ENCODE measurements at places on chromosomes 1 and 21. TPM values are rescaled to one million over a fixed set of nuclear protein-coding genes. Genes with fewer than 3 reads are reported as not detected.
A peak's percentile ranks its signal among the peaks of the same experiment; 100 is the strongest.

The SLC35F3 gene
- total RNA-seq: 0.20 TPM

The DDR2 gene
- total RNA-seq: 13.3 TPM

The ZNF695 gene
- 0.66 TPM for total RNA-seq

The MACF1 gene
- 362 TPM for total RNA-seq

GRCh38 chr1:186497651-186498050, 36.7 kb upstream of the PDC start:
- DNase-seq: no peak

GRCh38 chr1:16677552-16678431, 11.0 kb upstream of the RNU1-3 start:
- DNase-seq: peak; percentile 35

- no peak for DNase-seq
Observed at GRCh38 chr1:214971071-214971470, 111.5 kb upstream of the KCNK2 start.

DNA sequence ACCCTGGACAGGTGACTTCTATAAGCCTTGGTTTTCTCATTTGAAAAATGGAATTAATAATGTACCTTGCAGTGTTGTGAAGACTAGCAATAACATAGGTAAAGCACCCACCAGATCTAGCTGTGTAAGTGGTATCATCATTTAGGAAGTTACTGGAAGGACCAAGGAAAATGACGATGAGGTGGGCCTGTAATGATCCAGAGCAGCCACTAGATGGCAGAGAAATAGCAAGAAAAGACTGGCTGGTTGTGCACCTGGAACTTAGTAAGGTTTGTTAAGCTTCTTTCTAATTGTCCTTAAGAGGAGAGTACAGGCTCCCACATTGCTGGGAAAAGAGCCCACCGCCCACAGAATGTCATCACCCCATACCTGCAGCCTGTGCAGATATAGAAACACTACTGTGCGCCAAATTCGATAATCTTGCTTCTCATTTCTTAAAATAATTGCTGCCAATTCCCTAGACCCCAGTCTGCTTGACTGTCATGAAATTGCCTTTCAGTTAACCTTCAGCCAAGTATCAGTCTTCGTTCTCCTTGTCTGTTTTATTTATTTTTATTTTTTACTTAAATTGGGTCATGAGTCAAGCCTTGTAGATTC, 37.2 kb downstream of the WNT4 start:
- DNase-seq: no peak

DNA sequence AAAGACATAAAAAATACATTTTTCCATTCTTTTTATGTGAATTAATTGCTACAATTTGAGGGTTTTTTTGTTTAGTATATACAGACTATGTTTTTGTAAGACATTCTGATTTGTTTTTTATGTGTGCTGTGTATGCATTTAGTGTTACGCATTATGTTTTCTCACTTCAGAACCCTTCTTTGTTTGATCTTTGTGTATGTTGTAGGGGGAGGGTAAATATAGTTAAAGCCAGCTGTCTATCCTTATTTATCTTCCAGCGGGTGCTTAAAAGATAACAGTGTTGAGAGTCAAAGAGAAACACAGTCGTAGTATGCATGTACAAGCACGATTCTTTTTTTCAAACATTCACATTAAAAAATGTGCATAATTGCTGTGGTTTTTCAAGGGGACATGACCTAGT, 97.5 kb upstream of the KIAA1614 start:
- no peak for DNase-seq

- DNase-seq: no peak
Observed at GRCh38 chr1:53686965-53687267, 52.0 kb downstream of the GLIS1 start.

DNA sequence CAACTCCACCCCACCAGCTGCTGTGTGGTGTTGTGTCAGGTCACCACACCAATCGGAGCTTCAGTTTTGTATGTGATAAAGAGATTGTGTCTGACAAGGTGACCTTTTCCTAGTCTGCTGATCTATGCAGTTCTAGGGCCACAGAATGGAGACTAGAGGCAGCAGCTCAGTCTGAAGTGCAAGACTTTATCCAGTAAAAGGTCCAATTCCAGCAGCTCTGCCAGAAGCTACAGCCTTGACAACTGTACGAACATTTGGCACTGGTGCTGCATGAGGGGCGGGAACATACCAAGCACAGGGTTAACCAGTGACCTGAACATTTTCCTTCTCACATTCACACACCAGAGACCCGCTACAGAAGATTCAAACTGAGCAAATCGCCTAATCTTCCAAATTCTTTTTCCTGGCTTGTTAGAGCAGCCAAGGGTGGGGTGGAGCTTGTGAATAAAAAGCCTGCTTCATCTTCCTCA, 9.3 kb downstream of the FMO1 start:
- DNase-seq: no peak

DNA sequence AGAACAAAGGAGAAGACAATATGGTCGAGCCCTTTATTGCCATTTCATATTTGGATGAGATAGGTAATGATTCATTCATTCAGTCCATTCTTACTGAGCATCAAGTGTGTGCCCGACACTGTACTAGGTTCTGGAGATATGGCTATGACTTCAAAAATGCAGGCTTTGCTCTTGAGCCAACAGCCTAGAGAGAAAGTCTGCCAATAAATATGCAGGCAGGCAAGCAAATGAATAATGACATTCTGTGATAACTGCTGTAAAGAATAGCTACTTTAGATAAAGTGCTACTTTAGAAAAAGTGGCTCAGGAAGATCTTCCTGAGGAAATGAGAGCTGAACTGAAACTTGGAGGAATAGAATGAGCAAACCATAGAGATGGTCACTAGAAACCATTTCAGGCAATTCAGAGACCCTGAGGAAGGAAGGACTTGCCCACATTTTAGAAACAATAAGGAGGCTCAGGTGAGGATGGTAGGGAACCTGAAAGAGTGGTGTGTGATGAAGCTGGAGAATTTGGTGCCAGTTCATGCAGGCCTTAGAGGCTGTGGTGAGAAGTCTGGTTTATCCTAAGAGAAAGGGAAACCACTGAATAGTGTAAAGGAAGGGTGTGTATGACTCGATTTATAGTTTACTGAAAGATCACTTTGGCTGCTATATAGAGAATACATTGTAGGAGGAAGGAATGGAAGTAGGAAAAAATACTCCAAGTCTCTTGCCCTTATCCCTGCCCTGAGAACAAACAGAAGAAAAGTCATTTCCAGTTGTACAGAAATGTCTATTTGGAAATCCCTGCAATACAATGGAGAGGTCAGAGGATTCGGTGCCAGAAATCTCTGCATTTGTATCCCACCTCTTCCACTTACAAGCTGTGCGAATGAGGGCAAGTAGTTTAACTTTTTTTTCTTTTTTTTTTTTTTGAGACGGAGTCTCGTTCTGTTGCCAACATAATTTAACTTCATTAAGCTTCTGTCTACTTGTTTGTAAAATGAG, 167.9 kb downstream of the VPS13D start:
- no peak for DNase-seq

DNA sequence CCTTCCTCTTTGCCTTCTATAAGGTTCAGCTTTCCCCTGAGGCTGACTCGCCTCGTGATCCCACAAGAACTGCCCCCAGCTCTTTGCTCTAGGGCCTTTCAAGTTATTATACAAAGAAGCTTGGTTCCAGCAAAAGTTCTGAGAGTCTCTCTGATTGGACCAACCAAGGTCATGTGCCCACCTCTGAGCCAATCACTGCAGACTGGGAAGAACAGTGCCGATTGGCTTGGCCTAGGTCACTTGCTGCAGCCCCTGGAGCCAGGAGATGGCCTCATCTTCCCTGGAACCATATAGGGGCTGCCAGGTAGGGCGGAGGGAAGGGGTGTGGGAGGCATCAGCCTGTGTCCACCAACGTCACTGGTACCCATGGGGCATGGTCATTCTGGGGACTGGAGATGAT, 22.8 kb downstream of the TAS1R2 start:
- DNase-seq: no peak

- DNase-seq: peak; percentile 42
Observed at GRCh38 chr1:6353619-6353954, 40.0 kb downstream of the ACOT7 start.

GRCh38 chr1:240956020-240956419, 344.1 kb upstream of the GREM2 start:
- no peak for DNase-seq

DNA sequence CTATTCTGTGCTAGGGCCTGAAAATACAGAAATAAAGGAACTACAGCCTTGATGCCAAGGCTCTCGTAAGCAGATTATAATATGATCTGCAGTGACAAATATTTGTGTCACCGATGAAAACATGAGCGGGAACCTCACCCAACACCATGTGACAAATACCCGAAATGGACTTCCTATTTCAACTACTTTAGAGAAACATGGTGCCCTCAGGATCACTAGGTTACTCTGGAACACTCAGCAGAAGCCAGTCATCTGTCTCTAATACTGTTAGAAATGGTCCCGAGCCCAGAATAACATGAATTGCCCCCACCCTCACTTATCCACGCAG, 463 bp upstream of the VAMP3 start:
- no peak for DNase-seq

DNA sequence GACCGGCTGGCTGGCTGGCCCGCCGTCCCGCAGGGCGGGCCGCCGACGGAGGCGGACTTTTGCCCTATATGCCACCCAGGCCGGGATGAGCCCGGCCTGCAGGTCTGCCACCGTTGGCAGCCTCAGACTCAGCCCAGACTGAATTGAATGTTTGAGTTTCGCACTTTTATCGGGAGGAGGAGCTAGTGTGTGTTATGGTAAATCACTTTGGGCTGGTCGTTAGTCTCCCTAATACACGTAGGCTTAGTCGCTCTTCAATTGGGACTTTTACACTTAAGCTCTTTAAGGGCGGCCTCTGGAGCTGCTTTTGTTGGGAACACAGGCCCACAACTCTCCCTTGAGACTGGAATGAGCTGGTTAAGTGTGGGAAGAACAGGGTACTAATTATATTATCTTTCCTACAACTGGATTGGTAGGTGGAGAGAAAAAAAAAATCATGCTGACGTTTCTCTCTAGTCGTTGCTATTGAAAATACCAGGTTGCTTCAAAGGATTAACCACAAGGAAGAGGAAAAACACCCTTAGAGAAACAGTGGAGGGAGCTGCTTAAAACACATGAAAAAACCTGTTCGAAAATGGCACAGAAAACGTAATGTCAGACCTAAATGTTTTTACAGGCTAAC, 1.4 kb upstream of the IRF2BP2 start:
- no peak for DNase-seq

- no peak for DNase-seq
Observed at GRCh38 chr1:65003316-65003664, 36.9 kb upstream of the JAK1 start.

- no peak for DNase-seq
Observed at GRCh38 chr1:40798366-40799281, 15.0 kb downstream of the KCNQ4 start.

DNA sequence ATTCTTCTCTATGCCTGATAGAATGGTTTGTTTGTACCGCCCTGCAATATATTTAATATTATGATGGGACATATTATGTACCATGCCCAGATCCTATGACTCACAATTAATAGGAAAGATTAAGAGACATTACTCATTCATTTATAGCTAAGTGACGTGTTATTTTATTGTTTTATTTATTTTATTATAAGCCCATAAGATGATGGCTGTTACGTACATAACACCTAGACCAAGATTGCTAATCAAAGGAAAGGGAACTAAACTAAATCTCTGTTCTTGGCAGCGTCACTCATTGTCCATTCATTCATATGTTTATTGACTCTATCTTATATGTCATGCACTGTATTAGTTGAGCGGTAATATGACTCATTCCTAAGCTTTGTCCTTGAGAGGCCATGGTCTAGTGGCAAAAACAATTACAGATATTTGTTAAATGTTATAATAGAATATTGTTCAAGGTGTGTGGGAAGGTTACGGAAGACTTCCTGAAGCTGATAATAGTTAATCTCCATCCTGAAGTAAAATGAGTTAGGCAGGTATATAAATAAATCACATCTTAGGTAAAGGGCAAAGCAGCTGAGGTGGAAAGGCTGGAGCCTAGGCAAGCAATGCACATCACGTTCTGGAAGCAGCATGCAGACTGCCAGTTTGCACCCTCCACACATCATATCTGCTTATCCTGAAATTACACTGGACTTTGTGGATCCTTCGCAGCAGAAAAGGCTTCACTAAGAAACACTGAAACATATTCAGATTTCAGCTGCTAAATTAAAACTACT, 16.6 kb upstream of the CD55 start:
- DNase-seq: no peak

DNA sequence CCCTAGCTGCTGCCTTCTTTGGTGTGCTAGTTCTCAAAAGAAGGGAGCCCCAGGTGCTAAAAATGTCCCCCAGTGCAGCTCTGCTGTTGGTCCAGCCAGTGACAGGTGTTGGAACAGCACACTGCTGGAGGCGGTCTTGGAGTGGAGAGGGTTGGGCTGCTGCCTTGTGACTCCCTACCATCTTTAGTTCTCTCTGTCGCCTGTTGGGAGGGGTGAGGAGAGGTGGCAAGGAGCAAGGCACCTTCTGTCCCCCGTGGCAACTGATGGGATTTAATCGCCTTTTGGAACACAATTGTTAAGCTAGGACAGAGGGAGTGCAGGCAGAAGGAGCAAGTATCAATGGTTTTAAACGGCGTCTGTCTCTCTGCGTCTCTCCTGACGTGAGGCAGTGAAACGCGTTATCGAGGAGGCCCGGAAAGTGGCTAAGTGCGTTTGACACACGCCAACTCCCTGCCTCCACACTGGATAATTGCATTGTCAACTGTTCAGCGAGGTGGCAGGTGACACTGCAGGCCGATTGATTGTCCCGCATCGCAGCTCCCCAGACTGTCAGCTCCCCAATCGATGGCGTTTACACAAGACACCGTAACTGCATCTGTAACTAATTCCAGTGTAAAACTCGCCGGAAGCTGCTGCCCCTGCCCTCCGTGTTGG, 34.0 kb downstream of the TMEM53 start:
- DNase-seq: no peak

GRCh38 chr1:102182603-102183260, 186.0 kb upstream of the OLFM3 start:
- no peak for DNase-seq

GRCh38 chr21:43916691-43917514, 51.9 kb downstream of the AGPAT3 start:
- DNase-seq: no peak

GRCh38 chr1:63032171-63032570, 248.2 kb downstream of the ATG4C start:
- no peak for DNase-seq

DNA sequence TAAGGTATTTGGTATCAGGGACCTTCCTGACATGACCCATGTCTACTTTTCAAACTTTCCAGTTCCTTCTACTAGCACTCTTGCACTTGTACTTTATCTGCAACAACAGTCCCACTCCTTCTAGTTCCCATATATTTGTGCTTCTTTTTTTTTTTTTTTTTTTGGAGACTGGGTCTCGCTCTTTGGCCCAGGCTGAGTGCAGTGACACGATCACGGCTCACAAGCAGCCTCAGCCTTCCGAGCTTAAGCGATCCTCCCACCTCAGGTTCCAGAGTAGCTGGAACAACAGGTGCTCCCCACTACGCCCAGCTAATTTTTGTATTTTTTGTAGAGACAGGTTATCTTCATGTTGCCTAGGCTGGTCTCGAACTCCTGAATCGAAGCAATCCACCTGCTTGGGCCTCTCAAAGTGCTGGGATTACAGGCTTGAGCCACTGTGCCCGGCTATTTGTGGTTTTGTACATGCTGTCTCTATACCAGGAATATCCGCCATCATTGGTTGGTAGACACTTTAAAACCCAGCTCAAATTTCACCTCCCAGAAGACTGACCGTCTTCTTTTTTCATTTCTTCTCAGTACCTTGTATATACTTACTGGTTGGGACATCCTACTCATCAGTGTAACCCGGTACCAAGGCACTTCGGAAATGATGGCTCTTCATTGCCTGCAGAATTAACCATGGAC, 1.1 kb downstream of the ZMYM1 start:
- DNase-seq: no peak

Measured in mucosa of descending colon (tissue), 3 donors.